ACHN (cell line): ENCODE measurements at places on chromosomes 6 and 20.

GRCh38 chr20:44350567-44350966 is 4.9 kb upstream of the HNF4A start:
- DNase-seq, result no peak

DNA sequence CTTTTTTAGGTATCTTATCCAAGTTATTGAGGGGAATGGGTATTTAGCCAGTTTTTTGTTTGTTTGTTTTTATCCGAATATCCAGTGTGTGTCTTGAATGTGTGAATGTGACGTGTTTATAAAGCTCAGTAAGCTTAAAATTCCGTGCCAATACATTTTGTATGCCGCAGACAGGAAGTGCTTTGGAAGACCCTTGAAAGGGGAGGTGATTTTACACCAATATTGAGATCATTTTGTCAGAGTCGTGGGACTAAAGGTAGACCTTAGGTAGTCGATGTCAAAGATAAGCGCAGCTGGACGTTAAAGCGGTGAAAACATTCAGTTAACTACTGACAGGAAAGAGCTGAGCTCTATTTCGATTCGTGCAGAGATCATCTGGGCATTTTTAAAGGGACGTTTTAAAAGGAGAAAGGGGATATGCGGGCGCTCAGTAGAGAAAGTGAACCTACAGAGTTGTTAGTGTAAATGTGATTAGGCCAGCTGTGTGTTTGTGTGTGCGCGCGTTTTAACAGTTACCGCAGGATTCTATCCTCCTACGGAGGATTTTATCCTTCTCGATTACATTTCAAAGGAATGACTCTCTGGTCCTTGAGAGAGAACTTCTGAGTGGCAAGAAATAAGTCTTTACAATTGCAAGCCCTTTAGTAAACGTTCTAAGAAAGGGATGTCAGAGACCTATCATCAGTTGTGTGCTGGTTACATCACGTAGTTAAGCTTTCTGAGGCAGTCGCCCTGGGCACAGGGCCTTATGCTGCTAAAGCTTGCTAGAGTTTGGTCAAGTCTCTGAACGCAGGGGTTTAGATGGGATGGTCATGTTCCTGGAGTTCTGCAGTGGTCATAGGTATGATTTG is 625 bp upstream of the ECHDC1 start:
- DNase-seq, result peak; percentile 24

GRCh38 chr6:156658186-156658965 is 118.8 kb upstream of the ARID1B start:
- no peak for DNase-seq

GRCh38 chr6:23096876-23097275 is 527.5 kb downstream of the HDGFL1 start:
- no peak for DNase-seq

GRCh38 chr20:63509088-63509564 is 10.2 kb upstream of the EEF1A2 start:
- DNase-seq, result no peak

DNA sequence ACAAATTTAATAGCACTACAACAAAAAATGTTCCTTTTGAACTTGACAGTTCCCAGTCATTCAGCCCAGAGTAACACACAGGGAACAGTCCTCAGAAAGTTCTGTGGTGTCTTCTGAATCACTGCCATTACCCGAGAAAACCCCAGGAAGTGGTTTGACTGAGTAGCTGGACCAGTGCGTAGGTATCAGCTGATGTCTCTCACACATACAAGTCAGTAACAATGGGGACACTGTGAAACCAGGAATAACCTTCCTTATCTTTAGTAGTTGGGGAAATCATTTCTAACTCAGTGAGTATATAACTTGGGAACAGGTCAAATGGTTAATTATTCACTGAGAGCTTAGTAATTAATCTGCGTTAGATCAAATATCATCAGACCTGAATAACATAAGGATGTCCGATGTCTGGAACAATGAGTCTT is 73.1 kb downstream of the HIVEP2 start:
- DNase-seq, result peak; percentile 83
